ENCODE measurements at places on chromosomes 16 and 17.

DNA sequence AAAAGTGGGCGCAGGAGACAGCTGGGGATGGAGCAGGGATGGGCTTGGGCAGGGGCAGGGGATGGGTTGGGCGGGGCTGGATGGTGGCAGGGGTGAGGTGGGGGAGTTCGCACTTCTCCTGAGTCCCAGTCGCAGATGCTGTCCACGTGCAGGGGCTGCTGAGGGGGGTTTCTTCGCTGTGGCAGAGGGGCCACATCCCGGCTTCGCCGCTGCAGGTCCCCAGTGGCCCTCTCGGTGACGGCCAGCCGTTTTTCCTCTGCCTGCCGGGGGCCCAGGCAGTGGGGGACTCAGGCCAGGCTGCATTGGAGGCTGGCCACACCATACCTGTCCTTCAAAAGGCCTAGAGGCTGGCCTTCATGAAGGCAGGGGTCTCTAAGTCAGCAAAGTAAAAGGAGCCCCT, 8.3 kb downstream of the EVPL start:
- no peak for DNase-seq

DNA sequence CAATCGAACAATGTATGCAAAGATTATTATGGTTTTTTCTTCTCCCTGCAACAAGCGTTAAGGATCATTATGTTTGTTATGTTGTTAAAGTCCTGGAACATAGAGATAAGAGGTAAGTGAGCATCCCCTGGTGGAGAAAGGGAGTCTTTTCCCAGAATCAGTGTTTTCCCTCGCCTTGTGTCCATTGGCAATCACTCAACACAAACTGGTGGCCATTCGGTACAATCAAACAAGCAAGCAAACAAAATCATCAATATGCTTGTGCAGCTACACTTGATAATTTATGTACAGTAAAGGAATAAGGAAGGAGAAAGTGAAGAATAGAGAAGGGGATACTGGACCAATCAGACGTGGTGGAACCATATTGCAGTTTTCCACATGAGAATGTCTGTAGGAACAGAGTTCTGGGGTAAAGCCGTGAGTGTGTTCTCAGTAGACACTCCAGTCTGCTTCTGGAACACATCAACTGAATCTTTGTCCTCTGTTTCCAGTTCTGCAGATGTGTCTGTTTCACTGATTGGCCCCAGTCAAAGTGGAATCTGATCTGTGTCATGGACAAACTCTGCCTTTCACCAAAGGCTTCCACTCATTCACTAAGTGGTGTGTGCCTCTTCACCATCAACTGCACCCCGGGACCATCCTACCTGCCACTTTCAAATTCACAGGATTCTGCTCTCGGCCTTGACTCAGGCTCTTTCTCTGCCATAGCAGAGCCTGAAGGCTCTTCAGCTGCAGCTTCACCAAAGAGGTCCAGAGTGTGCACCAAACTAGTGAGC, 169.5 kb downstream of the AHSP start:
- no peak for DNase-seq

DNA sequence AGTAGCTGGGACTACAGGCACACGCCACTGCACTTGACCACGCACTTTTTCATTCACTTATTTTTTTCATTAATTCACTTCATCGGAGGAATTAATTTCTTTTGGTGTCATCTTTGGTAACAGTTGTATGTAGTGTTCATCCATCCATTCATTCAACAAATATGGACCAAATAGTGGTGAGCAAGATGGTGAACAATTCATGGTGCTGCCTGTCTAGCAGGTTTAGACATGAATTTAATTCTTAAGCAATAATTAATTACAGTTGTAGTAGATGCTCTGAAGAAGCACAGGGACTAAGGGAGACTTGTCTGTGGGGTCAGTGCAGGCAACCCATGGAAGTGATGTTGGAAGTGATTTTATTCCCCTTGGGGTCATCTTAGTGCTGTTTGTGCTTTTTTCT, 22.4 kb downstream of the GDE1 start:
- no peak for DNase-seq

- no peak for DNase-seq
Measured at GRCh38 chr17:42284024-42284369, 4.3 kb upstream of the STAT5A start.

GRCh38 chr16:52227851-52228250, 319.1 kb downstream of the TOX3 start:
- DNase-seq, result no peak

DNA sequence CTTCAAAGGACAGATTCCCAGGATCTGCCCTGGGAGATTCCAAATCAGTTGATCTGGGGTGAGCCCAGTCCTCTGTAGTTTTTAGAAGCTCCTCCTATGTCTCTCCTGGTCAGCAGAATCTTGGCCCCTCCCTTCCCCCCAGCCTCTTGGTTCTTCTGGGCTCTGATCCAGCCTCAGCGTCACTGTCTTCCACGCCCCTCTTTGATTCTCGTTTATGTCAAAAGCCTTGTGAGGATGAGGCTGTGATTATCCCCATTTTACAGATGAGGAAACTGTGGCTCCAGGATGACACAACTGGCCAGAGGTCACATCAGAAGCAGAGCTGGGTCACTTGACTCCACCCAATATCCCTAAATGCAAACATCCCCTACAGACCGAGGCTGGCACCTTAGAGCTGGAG, 840 bp upstream of the CDH5 start:
- DNase-seq, result no peak

DNA sequence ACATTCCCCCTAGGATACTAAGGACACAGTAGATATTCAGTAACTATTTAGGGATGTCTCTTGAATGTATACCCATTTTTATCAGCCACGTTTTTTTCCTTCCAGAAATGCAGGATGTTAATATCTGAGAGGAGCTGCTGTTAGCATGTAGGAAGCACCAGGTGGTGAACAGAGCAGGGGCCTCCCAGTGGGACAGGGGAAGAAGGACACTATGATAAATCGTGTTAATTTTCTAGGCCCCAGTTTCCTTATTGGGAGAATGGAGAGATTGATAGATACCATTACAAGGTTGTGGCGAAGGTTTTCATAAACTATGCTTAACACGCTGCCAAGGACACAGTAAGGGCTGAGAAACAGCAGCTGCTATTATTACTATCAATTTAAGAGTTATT, 45.4 kb downstream of the PRSS54 start:
- DNase-seq, result no peak

DNA sequence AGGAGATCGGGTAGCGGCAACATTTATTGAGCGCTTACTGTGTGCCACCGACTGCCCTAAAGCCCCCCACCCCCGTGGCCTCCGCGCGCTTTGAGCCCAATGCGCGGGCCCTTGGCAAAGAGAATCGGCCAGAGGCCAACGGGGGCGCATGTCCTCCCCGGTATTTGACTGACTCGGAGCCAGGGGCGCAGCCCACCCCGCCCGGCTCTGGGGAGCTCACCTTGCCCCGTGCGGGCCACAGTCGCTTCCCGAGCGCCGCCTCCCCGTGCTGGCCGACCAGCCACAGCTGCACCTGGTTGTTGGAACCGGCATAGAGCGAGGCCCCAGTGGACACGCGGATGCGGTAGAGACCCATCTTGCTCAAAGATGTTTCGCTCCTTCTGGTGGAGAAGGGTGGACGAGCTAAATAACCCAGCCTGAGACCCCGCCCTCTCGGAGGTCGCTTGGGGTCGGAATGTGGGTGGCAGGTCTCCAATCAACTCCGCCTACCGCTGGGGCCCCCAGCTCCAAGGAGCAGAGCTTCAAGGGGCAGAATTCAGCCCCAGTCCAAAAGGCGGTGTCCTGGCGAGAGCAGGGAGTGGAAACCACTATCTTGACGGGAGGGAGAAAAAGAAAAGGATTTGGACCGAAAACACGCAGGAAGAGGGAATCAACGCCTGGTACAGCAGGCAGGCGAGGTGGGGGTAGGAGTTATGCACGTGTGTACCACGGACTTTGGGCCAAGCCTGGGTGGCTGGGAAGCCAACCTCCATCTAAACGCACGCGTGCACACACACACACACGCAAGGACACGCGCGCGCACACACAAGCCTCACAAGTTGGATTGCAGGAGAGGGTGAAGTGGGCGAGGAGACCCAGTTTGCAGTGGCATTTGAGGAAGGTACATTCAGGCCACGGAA, at the start of gene ALOX15:
ALOX15 (minus strand) TSS at position 382 of the 899 bp plus-strand sequence; CDS start at position 355, 27 bp downstream.
- no peak for DNase-seq

- peak; percentile 53 for DNase-seq
Measured at GRCh38 chr16:55056585-55057401, 126.1 kb downstream of the IRX5 start.

DNA sequence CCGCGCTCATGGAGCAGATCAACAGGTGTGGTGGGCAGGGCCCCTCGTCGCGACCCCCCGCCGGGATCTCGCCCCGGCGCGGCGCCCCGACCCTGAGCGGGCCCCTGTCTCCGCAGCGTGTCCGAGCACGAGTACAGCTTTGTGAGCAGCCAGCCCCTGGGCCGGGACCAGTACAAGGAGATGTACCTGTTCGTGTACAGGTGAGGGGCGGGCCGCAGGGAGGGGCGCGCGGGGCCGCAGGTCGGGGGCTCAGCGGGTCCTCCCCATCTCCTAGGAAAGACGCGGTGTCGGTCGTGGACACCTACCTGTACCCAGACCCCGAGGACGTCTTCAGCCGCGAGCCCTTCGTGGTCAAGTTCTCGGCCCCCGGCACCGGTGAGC, 848 bp downstream of the DNASE1L2 start:
- peak; percentile 7 for DNase-seq

DNA sequence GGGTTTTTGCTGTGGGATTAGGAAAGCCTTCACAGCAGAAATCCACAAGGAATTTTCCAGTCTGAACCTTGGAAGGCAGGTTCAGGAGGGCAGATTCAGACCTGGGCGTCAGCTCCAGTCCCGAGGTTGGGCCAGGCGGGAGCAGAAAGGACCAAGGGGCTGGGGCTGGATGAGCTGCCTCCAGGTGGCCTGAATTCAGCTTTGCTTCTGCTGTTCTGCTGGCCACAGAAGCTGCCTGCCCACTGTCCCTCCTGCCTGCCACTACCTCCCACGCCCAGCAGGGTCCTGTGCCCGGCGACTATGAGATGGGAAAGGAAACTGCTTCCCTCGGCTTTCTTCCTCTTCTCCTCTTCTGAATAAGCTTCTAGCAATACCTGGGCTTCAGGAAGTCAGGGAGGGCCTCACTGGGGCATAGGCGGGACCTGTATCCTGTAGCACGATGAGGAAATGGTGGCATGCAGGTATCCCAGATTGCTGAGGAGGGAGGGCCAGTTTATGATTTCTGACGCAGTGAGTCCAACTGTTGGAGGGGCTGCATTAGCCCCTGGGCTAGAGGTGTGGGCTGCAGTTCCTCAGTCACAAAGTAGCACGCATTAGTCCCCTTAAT, 18.4 kb downstream of the TBX4 start:
- DNase-seq, result no peak

- DNase-seq, result no peak
Measured at GRCh38 chr16:81779536-81780320, 637 bp downstream of the PLCG2 start.

GRCh38 chr17:75487351-75488070, 27.8 kb downstream of the CASKIN2 start:
- DNase-seq, result no peak

DNA sequence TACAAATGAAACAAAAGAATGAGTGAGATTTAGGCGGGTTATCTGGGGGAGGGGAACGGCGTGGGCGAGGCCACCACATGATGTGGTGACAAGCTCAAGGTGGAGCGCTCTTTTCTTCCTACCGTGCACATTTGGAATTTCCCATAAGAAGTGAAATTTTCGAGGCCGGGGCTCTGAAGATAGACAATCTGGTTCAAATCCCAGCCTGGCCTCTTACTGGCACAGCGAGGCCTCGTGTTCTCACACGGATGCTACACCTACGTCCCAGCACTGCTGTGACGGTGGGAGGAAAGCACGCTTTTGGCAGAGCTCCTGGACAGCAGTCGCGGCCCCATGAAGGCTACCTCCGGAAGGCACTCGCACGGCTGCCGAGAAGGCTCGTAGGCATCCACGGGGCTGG, 25.2 kb downstream of the ZDHHC7 start:
- no peak for DNase-seq

DNA sequence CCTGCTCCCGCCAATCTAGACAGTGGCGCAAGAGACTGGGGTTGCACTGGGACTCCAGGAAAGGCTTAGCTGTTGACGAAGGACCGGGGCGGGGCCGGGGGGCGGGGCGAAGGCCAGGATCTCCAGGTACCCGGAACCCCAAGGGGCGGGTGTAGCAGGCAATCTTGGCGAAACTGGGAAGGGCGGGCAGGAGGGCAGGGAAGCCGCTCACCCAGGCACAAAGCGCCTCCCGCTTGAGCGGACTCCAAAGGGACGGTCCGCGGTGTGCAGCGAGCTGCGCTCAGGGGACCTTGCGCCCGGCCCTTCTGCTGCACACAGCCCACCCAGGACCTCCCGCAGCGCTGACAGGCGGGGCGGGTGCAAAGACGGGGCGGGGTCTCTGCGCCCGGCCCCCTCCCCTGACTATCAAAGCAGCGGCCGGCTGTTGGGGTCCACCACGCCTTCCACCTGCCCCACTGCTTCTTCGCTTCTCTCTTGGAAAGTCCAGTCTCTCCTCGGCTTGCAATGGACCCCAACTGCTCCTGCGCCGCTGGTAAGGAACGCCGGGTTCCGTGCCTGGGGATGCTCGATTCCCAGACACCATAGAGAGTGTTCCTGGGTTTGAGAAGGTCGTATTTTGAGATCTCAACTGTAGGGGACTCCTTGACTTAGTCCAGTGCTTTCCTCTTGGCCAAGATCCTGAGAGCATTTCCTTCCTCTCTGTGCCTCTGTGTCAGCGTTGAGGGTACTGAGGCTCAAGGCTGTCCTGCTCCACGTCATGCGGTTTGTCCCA, at the start of gene MT1F:
MT1F (plus strand) TSS at position 405 of the 772 bp plus-strand sequence; CDS start at position 505, 100 bp downstream.
- DNase-seq, result peak; percentile 85

DNA sequence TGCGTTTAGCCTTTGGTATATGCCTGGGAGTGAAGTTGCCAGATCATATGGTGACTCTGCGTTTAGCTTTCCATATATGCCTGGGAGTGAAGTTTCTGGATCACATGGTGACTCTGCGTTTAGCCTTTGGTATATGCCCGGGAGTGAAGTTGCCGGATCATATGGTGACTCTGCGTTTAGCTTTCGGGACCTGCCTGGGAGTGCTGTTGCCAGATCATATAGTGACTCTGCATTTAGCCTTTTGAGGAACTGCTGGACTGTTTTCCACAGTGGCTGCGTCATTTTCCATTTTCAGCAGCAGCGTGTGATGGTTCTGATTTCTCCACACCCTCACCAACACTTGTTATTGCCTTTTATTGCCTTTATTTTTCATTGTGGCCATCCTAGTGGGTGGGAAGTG, 73.0 kb downstream of the OR1D5 start:
- DNase-seq, result no peak

DNA sequence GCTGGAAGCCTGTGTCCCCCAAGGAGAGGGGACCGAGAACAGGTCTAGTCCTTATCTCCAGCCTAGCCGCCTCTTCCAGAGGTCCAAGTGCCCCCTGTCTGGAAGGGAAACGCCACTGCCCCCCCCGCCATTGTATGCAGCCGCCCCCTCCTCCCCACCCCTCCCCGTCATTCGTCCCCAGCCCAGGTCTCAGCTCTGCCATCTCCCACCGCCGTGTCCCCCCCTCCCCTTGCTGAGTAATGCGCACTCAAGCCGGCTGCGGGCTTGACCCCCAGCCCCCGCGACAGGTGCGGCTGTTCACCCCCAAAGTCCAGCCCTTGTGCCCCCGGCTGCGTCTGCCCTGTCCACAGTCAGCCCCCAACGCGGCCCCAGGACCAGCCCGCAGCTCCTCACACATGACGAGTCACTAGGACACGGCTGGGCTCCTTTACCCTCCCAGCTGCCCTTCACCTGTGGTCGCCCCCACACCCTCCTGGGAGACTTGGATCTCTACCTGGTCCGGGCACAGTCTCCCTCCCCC, 622 bp downstream of the GPRC5B start:
- no peak for DNase-seq
